ENCODE measurements at places on chromosomes 7 and 10.

GRCh38 chr7:115221456-115221855 is 299.6 kb downstream of the MDFIC start:
- DNase-seq = no peak

DNA sequence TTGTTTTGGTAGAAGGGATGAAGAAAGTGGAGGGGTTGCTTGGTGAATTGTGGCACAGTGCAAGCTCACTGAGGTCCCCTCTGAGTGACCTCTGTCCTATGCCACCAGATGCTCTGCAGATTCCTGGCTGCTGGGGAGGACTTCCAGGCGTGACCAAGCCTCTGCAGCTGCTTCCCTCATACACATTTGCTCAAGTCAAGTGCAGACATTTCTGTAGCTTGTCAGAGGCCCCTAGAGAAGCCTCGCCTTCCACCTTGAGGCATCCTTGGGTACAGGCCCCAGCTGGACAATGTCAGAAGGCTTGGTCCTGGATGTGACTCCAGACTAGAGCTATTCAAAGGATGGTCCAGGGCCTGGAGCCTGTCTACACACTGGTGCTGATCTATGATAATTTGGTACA is 464.2 kb downstream of the PLXNA4 start:
- DNase-seq = no peak

DNA sequence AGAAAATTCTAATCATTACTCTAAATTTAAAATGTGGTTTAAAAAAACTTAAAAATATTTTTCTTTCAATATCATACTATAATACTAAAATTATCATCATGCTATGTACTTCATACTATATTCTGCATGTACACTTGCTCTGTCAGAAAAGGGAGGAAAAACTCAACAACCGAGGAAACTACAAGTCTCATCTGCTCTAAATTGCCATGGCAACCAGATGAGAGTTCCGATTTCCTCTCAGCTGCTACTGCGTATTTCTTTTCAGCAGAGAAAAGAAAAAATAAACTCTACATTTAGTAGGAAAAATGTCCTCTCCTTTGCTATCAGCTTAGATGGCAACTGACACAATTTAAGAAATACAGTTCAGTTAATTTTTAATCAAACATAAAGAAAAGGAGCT is 178.9 kb downstream of the SRPK2 start:
- DNase-seq = no peak

DNA sequence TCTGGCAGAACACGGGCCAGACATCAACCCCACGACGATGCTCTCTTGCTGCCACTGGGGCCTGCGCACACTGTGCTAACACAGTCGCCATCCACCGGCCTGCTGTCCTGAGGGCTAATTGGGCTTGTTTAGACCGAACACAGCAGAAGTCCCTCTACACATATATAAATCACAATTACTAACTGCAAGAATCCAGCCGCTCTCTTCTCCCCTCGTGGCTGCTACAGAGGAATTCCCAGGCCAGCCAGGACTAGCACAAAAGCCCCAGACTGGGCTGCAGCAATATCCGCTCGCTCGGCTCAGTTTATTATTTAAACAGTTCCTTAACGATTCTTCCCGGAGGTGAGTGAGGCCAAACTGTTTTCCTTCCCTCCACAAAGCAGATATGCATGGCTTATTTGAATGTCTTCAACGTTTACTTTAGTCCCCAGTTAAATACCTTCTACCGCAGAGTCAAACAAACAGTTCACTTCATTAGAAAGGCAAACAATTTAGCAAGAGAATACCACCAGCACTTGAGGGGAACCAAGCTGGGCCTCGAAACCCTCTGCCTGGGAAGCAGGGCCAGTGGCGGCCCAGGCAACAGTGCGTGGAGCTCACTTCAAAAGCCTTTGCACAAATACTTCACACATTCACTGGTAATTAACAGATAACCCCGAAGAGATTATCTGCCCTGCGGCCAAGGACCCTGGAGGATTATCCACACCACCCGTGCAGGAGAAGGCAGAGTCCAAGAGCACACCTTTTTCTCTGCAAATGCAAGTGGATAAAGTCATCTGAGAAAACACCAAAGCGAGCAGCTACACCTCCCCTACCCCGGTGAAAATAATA is 145.3 kb downstream of the GLI3 start:
- no peak for DNase-seq

GRCh38 chr10:103645141-103646054 is 151.9 kb downstream of the NEURL1 start:
- no peak for DNase-seq

DNA sequence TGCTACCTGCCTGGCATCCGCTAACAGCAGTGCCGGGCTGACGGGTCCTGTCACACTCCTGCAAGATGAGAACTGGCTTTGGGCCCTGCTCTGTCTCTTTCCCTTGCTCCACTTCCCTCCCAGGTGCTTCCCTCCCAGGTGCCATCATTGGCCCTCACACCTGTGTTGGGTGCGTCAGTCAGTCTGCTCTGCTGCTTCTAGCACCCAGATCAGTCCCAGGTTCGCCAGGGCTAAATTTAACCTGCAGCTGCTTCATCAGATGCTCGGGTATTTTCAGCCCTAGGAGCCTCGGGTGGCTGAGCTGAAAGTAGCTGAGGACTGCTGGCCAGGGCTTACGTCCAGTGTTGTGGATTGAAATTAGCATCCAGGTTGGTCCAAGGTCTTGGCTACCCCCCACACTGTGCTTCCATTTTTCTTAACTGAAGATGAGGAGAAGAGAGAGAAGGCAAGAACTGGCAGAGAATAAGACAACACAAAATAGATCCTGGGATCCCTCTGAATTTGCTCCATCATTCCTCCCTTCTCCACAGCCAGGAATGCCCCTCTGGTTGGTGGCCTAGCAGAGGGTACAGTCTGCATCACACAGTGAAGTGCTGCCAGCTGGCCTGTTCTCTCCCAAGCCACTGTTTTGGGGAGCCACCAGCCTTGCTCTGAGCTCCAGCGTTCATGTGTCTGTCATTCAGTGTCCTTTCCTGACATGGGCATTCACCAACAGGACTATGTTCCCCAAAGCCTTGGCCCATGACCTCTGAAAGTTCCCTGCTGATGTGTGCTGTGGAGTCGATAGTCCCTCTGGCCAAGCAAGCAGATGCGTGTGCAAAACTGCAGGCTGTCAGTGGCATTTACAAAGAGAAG is 65.9 kb upstream of the SYPL1 start:
- DNase-seq = no peak

GRCh38 chr7:12968836-12969422 is 281.5 kb downstream of the ARL4A start:
- DNase-seq = no peak

Data from NCI-H446 (cell line).